ENCODE measurements at places on chromosomes 6 and 20.

DNA sequence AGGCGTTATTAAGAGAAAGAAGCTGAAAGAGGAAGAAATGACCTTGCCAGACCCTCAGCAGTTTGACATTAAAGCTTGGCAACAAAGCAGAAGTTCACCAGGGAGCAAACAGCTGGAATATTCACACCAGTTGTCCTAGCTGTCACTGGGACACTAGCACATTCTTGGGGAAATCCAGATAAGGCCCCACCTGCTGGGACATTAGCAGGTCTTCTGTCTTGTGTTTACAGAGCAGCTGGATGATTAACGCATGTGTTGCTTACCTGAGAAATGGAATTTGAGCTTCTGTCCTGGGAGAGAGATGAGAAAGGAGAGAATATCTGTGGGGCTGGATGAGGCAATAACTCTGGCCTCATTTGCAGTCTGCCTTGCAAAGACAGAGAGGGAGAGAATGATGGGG, 137.6 kb upstream of the RIN2 start:
- no peak for DNase-seq

- no peak for DNase-seq
Measured at GRCh38 chr20:62986257-62986800, 20.4 kb downstream of the BHLHE23 start.

DNA sequence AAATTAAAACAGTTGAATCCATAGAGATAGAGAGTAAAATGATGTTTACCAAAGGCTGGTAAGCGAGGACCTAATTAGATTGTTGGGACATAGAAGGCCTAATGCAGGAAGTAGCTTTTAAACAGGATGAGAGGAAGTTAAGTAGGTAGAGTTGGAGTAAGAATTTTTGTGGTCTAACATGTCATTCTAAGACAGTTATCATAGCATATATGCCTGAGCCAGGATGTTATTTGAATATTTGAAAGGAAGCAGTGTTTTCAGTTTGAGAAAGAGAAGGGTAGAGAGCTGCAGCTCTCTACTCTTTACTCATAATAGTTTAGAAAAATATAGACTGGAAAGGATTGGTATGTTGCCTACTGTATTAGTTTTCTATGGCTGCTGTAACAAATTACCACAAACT, 121.6 kb downstream of the MEI4 start:
- no peak for DNase-seq

GRCh38 chr6:112389361-112389760, 42.2 kb downstream of the RFPL4B start:
- DNase-seq: no peak

- DNase-seq: no peak
Measured at GRCh38 chr6:149871182-149871581, 7.0 kb upstream of the LRP11 start.

Data from NCI-H2081 (cell line).